ENCODE measurements at places on chromosomes 7 and 10.

- no peak for DNase-seq
Observed at GRCh38 chr7:117807676-117808075, 65.6 kb downstream of the CTTNBP2 start.

DNA sequence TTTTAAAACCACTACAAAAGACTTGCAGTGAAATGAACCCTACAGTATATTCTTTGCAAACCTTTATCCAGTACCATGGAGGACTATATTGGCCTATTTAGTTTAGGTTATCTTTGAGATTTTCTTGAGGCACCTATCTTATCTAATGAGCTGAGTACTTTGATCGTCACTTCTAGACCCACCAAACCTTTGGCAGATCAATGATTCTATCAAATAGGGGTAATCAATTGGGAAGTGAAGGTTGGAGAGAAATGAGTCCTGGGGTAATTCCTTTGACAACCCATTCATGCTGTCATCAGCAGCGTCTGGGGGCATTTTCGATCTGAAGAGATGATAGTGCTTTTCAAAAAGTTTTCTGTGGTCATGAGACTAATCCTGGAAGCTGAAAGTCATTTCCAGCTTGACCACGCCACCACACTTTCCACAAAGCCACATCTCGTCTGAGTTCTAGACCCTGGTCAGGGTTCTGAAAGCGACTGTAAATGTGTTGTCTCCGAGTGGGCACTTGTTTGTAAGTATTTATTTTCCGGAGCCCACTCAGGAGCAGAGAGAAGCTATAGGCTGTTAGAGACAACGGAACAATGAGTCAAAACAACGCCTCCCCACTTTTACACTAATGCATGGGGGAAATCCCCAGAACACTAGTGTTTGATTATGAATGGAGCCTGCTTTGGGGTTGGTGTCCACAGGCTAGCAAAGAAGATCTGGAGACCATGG, 4.8 kb downstream of the EGR2 start:
- peak; percentile 74 for DNase-seq

DNA sequence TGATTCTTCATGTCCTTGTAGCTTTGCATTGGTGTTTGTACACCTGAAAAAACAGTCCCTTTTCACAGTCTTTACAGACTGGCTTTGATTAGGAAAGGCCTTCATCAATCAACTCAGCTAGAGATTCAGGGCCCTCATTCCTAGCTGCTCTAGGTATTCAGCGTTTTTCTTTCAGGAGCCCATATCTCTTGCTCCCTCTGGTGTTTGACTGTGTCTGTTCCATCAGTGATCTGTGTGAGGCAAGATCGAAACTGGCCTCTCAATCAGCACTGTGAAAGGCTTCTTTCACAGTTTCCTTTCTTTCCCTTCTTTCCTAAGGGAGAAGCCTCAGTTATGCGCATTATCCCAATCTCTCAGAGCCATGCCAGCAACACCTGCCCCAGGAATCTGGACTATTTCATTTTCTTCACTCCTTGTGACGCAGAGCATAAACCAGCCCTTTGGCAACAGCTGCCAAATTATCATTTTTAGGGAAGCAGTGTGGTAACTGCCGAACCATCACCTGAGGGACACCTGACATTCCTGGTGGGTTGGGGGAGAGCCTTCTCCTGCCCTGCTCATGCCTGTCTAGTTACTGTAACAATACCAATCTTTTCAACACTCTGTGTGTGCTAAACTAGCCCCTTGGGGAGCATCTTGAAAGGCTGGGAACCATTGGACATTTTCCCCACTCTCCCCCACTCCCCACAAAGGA, 75.7 kb upstream of the CCDC71L start:
- peak; percentile 10 for DNase-seq

DNA sequence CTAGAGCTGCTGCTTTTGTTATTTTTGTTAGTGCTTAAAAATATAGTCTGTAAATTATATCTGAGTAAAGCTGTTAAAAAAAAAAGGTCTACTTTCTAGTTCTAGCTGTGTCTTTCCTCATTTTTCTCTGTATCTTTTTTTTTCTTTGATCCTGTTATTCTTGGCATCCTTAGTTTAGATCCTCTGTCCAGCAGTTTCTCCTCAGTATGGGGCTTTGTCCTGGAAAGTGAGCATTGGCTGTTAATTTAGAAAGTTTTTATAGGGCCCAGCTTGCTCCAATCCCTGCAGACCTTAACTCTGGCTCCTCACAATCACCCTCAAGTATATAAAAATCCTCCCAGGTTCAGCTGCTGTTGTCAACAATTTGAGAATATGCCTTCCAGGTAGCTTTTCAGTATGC, 23.5 kb downstream of the DDX50 start:
- no peak for DNase-seq

DNA sequence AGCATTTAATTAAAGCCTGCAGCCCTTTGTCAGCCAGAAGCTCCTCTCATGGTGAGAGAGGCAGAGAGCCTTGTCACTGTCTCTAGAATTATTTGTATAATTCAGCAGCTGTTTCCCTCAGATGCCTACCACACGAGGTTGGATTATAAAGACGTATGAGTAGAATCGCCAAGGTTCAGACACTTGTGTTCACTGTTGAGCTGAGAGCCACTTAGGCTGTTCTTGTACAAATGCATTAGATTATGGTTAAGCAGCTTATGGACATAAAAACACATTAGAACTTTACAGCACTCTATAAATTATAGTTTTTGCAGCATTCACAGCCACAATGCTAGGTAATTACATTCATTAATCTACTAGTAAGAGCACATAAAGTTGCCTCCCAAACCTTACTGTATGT, 282.6 kb downstream of the AUTS2 start:
- no peak for DNase-seq

DNA sequence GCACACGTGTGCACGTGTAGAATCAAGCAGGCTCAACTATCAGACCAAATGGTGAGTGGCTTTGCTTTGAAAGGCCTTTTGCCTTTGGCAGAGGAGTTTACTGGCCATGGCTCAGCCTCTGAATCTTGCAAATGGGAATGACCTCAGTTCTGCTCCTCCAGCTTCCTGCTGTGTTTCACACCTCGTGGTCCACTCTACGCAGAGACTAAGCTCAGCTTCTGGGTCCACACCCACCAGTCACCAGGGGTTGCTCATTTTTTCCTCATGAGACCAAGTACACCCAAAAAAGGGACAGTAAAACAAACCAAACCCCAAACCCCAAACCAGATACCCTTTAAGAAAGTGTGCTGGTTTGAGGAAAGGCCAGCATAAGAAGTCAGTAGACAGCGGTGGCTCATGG, 236.4 kb downstream of the DNAJB6 start:
- no peak for DNase-seq

DNA sequence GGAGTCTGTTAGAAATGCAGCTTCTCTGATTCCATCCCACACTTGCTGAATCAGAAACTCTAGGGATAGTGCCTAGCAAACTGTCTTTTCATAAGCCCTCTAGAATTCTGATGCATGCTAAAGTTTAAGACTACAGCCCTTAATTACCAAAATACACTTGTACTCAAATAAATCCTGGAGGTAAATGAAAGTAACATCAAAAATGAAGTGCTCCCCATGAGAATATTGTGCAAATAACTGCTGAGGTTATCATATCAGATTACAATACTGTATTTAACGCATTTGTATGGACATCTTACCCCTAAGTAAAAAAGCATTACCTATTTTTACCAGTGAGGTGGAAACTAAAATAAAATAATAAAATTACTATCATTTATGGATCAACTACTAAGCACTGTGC, 104.7 kb downstream of the CHCHD3 start:
- no peak for DNase-seq

GRCh38 chr7:155584763-155585531, 38.6 kb upstream of the CNPY1 start:
- DNase-seq: no peak

DNA sequence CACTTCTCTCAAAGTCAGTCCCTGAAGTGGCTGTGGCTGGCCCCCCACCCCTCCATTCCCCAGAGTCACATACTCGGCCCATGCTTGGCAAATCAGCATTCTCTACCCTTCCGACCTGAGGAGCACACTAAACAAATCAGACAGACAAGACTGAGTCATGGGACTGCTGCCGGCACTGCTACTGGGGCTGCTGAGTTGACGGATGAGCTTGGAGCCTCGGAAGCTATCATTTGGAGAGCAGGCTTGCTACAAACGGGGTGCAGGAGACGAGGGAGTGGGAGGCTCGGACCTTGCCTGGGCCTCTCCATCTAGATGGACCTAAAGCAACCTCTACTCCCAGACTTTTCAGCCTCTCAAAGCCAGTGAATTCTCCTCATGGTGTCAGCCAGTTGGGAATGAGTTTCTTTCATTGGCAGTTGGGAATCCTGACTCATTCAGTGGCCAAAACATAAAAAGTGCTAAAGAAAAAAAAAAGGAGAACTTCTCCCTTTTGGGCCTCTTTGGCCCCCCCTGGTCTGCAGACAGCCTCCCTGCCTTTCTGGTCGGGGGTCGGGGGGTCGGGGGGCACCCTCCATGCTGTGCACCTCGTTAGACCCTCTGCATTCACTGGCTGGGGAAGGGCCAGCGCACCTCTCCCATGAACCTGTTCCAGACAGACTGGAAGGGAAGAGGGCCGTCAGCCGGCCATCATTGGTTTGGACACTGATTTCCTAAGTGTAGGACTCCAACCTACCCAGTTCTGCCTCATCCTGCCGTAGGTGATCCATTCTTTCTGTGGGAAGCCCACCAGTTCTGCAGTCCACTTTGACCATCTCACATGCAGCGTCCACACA, 52.3 kb upstream of the COL13A1 start:
- no peak for DNase-seq

DNA sequence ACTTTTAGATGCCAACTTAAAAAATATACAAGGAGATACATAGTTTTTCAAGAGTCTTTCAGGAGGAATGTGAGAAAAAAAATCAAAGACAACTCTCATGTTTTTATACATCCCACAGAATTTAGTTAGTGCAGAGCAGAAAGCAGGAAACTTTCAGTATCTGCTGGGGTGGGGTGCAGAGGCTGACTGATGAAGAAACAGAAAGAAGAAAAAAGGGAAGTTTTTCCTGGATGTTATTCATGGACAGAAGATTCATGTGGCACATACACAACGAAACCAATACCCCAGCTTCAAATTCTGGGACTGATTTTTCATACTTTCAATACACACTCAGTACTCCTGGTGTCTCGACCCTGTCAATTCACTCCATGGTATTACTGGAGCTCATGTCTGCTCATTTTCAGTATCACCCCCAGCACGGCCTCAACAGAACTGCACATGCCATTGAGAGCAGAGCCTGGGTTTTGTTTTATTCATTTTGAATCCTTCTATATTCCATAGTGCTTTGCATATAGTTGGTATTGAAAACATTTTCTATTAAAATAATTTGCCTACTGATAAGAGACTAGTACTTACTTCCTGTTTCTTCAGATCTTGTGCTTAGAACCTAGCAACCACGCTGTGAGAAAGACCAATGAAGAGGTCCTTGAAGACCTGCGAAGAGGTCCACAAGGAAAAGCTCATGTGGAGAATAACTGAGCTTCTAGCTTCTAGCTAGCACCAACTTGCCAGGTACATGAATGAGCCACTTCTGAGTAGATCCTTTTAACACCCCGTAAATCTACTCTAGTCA, 49.0 kb downstream of the NDUFB2 start:
- DNase-seq: no peak

DNA sequence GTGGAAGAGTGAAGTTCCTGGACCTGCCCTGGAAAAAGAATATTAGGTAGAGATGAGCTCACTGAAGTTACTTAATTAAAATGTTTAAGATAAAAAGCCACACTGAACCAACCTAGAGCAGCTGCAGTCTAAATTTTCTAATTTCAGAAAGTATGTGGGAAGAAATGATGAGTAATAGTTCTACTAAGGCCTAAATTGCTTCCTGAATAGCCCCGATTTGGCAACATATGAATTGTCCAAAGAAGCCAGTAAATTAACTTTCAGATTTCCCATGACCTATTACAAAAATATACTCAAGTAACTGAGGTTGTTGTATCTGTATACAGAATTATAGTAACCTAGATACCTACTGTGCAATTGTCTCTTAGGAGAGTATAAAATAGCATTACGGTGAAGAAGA, 312.6 kb downstream of the IPMK start:
- no peak for DNase-seq

DNA sequence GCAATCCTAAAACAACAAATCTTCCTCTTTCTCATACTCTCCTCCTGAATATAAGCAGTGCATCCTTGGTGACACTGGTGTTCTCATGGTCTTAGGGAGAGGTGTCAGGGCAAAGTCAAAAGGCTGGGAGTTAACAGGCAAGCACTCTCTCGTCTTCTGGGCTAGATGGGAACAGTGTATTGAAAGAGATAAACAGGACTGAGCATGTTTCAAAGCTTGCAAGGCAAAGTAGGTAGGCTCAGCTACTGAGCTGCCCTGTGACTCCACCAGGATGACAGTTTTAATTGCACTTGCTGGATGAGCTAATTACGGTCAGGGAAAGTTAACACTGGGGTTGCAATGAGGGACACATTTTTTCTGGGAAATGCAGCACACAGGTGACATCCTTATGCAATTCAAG, 554.9 kb upstream of the NRP1 start:
- DNase-seq: no peak

- DNase-seq: no peak
Observed at GRCh38 chr7:131944556-131945069, 388.2 kb upstream of the PODXL start.

DNA sequence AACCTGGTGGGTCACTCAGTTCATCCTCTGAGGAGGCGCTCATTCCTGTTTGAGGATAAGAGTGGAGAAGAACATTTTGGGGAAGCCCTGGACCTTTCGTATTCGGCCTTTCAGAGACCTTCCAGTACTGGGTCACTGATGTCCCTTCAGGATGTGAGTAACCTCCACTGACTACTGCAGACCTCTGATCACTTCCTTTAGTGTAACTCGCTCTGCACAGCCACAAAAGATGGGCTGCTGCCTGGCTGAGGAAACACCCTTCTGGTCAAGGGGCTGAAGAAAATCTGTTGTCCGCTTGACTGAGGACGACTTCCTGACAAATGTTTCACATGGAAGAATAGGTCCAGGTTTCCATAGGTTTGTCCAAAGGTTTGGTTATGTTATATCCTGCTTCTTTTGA, 15.9 kb upstream of the TBXAS1 start:
- no peak for DNase-seq

DNA sequence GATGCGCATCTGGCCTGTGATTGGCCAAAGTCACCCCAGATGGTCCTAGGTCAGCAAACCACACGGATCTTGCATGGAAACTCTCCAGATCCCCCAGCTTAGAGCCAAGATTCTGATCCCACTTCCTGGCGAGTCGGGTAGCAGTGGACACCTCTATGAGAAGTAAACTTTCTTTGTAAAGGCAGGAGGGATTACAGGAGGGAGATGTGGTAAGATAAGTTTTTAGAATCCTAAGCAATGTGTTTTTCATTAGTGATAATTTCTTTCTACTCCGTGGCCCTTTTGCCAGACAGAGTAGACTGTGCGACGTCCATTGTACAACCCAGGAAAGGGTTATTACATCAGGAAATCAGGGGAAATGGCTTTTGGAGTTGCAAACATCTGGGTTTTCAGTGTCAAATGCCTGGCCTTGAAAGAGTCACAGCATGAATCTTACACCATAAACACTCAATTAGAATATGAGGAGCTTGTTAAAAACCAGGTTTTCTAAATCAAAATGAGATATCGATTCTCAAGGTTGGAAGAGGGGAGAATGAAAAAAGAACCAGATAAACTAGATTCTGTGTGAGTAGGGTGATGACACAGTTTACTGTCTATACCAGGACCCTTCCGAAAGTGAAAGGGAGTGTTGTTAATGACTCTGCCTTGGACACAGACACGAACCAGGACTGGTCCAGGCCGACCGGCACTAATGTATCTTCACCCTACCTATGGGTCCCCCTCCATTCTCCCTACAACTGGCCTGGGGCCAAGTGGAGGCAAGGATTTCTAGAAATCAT, 61.9 kb upstream of the WAC start:
- no peak for DNase-seq

GRCh38 chr10:113820507-113820906, 33.4 kb downstream of the DCLRE1A start:
- DNase-seq: no peak

Data from T-helper 2 cell (primary cell).